K562 (cell line): ENCODE measurements at places on chromosomes 3 and 15. TPM values are rescaled to one million over a fixed set of nuclear protein-coding genes. Genes with fewer than 3 reads are reported as not detected.

The ALG3 gene
- 107 and 110 TPM in 2 replicates for total RNA-seq

The TRH gene
- total RNA-seq, result not detected in 2 replicates

The AGBL1 gene
- total RNA-seq, result not detected in 2 replicates

DNA sequence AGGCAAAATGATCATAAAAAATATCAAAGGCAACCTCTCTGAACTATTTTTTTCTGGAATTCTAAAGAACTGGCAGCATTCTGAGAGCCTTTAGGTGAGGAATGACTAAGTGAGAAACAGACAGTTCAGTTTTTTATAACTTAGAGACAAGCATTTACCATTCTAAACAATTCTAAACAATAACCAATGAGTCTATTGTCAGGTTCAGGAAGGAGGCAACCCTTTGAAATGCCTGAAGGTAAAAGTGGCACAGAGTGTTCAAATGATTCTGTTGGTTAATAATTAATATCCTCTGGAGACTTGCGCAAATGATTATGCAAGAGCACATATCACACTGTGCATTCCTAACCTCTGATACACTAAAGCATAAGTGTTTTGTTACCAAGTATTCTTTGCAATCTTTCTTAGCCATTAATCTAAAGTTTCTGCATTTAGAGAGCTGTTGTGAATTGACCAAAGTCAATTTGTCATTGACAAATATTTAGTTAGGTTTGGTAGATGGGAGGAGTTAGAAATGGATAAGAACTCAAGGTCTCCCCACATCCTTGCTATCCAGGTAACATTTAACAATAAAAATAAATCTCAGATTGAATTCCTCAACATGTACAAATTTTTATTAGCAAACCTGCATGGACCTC is 9.2 kb upstream of the TGFBR2 start:
- no peak overlapping the region for H3K4me3 ChIP-seq
- H3K4me1 ChIP-seq, result no peaks in the 10 kb centered on the region
- no peak for DNase-seq

- H3K27me3 ChIP-seq, result no peaks in the 10 kb centered on the region
- H3K4me1 ChIP-seq, result no peaks in the 10 kb centered on the region
- no peak for DNase-seq
- H3K4me3 ChIP-seq, result no peak overlapping the region
- no peaks in the 10 kb centered on the region for H3K36me3 ChIP-seq
- no peak overlapping the region for H3K27ac ChIP-seq
Observed at GRCh38 chr3:31106912-31107311, 212.5 kb upstream of the GADL1 start.
